Stromal cell of bone marrow (primary cell): ENCODE measurements at places on chromosomes 6 and 20.

DNA sequence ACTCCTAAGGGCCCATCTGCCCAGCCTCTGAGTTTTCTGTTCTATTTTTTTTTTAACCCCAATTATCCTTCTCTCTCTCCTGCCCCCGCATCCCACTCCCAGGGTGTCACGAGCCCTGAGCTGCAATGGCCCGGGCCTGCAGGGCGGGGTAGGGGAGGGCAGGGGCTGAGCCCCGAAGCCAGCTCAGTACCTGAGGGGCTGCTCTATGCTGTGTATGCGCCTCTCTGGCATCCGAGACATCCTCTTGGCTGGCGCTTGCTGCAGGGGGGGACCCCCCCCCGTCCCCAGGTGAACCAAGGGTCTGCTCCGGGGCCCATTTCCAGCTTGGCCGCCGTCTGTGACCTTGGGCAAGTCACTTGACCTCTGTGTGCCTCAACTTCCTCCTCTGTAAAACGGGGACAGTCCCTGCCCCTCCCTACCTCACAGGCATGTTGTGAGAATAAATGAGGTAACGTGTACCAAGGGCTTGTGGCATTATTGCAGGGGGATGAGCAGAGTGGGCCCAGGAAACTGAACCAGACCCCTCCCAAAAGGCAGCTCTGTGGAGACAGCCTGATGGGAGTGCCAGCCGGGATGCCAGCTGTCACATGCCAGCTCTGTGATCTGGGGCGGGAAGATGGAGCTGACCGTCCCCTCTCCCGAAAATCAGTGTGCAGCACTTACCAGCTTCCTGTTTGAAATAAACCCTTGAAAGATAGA is 13.0 kb upstream of the MYL9 start:
- DNase-seq = no peak

GRCh38 chr20:51661609-51662178 is 106.5 kb downstream of the ATP9A start:
- no peak for DNase-seq

DNA sequence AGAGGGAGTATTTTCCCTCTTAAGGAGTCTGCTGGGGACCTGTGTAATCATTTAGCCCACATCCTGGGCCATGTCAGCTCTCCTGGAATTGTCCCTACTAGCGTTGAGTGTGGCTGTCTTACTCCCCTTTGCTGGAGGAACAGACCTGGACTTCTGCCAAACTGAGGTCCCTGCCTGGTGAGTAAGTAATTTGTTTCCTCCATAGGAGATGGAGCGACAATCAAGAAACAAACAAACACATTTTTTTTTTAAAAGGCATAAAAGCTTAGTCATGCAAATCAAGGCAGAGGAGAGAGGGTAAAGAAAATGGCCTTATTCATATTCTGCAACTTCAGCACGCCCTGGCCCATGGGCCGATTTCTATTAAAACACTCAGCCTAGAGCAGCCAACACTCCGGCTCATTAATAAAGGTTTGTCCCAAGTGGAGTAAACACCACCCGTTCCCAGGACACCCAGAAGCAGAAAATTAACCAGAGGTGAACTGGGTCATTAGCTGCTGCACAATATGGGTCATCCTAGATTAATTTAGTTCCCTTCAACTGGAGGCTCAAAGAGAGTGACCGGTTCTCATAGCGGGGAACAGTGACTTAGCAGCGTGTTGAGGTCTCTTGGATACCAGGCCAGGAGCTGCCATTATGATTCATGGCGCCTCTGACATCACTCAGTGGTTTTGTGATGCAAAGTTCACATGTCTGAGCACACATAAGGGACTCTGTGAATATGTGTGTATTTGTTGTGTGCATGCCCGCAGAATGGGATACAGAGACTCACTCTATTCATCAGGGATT is 165.0 kb upstream of the SULF2 start:
- DNase-seq = no peak

GRCh38 chr6:71034563-71035345 is 77.9 kb upstream of the B3GAT2 start:
- no peak for DNase-seq

DNA sequence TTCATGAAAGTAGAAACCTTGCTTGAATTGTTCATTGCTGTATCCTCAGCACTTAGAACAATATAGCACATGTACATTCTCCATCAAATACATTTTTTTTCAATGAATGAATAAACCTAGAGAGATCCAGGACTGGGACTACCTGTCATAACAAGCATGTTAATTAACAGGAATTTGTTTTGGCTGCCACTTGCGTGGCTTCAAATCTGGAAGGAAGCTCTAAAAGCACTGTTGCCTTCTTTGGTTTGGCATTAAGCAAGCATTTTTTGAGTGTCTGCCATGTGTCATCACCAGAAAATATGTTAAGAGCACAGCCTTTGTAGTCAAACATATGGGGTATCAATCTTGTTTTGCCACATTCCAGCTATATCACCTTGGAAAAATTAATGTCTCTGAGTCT is 131.9 kb upstream of the BACH2 start:
- DNase-seq = no peak

DNA sequence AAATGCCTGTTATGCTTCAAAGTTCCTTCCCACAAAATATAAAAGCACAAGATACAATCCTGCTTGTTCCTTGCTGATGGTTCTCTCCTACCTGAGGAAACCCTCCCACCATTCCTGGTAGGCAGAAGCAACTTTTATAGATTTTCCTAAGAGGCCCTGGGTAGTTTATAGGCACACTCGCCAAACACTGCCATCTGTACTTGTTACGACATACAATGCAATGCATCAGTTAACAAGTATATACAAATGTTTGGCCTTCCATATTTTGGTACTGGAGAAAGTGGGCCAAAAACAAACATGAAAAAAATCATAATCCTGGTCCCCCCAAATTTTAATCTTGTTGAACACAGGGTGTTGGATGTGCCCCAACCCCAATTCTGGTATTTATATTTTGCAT is 16.6 kb downstream of the MCM9 start:
- no peak for DNase-seq

- DNase-seq = no peak
Measured at GRCh38 chr6:148566664-148567350, 180.0 kb upstream of the UST start.

GRCh38 chr6:150142097-150142669 is 661 bp upstream of the PPP1R14C start:
- peak; percentile 72 for DNase-seq

DNA sequence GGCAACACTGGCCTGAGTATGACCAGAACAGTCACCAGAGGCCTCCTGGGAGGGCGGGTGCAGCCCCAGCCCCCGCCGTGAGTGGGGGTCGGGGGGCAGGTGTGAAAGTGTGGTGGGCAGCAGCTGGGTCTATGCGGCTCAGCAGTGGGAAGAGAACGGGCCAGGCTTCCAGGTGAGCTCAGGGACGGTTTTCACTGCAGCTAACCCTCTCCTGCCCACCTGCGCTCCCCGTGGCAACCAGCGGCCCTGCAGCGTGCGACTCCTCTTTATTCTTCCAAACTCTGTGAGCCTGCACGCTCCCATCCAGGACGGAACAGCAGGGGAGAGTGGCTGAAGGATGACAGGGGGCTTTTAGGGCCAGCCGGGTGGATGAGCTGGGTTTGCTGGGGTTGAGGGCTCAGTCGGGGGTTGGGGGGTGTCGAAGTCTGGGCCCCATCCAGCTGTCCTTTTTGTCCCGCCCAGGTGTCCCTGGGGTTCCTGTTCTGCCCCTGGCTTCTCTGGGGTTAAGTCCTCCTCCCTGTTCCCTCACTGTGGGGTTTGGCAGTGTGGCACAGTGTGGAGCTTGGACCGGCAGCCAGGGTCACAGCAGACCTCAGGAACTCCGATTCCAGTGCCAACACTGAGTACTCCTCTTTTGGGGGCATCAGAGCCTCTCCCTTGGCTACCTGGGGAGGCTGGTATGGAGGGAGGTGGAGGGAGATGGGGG is 859 bp upstream of the BIRC7 start:
- no peak for DNase-seq

GRCh38 chr6:21710908-21711627 is 117.5 kb downstream of the SOX4 start:
- DNase-seq = no peak

DNA sequence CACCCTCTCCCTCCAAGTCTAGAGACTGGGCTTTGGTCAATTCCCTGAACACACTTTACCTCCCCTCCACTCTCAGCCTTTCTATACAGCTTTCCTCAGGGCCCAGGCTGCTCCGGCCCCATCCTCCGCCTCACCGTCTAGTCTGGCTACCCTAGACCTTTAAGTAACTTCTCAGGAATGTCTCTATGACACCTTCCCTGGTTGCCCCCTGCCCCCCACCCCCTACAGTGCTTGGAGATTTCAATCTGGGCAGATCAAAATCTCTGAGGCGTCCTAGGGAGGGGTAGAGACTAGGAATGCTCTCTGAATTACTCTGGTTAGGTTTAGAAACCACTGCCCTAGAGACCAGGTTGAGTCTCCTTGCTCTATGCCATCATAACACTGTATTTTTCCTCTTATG is 6.1 kb downstream of the UBE2J1 start:
- no peak for DNase-seq

- DNase-seq = no peak
Measured at GRCh38 chr6:34412643-34413214, 13.1 kb downstream of the RPS10 start.

GRCh38 chr6:147774856-147775255 is 266.4 kb downstream of the SAMD5 start:
- DNase-seq = no peak

DNA sequence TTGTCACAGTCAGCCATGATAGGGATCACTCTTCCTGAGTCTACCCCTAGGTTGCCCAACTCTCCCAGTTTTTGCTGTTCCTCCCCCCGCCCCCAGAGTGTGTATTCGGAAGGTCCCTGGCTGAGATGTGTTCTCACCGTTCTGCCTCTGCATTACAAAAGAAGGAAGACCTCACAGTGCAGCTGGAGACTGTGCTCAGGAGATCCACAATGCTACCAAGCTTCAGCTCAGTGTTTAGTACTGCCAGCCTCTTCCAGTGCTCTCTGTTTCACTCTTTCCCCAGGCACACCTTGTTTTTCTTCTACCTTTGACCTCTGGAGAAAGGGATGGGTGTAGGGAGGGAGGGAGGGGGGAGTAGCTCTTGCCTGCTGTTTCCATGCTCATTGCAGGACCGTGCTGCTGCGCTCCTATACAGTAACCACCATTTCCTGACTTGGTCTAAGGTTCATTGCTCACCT is 13.4 kb upstream of the MOCS1 start:
- no peak for DNase-seq

DNA sequence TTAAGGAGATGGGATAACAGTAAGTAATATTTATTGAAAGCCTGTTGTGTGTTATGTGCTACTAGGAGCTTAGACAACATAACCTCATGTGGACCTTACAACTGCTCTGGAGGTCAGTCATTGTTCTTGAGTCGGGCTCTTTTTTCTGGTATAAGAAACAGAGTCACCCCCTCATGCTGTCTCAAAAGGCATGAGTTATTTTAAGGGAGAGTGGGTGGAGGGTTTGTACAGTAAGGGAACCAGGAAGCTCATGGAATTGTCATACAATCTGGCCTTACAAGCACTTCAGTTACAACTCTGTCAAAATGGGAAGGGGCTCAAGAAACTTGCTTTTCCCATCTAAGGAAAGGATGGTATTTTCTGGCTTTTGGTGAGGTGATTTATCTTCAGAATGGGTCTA is 16.5 kb upstream of the DSE start:
- DNase-seq = no peak

GRCh38 chr6:149368065-149368464 is 32.0 kb upstream of the SUMO4 start:
- no peak for DNase-seq

- DNase-seq = no peak
Measured at GRCh38 chr6:128886706-128887105, 3.8 kb downstream of the LAMA2 start.

DNA sequence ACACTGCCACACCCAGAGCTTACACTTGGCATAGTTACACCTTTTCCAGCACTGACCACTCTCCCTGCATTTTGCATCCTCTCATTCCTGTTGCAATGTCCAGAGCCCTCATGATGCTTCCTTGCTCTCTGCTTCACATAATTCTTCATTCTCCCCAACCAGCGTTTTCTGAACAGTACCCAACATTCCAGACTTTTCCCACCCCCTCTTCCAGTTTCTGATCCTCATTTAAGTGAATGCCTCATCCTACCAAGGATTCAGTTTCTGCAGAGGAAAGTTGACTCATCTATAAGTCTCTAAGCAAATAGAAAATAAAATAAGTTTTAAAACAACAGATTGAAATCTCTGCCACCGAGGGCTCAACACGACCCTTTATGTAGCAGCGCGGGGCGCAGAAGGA is 321.3 kb upstream of the TCF21 start:
- peak; percentile 30 for DNase-seq

- no peak for DNase-seq
Measured at GRCh38 chr6:30327232-30327746, 562 bp downstream of the TRIM39 start.

DNA sequence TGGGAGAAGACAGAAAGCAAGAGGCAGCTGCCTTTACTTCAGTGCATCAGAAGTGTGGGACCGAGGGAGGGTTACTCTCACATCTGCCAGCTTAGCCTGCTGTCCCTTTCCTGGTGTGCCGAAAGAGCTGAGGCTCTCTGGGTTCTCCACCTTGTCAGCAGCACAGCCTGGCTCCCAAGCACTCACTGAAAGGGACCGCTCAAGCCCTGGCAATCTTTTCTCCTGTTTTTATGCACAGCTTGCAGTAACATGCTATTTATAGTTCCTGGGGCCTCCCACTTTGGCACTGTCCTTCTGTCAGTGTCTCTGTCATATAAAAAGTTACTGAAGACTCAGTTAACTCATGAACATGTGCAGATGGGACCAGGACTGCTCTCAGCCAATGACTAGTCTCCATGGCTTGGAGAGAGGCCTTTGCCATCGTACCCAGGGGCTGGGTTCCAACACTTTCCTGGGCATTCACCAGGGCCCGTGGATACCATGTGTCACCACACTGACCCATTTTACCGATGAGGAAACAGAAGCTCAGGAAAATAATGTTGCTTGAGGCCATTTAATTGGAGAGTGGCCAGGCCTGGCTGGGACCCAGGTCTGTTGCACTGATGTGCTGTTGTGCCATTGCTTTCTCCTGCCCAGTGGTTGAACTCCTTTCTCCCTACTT is 46.2 kb downstream of the PANK2 start:
- no peak for DNase-seq

DNA sequence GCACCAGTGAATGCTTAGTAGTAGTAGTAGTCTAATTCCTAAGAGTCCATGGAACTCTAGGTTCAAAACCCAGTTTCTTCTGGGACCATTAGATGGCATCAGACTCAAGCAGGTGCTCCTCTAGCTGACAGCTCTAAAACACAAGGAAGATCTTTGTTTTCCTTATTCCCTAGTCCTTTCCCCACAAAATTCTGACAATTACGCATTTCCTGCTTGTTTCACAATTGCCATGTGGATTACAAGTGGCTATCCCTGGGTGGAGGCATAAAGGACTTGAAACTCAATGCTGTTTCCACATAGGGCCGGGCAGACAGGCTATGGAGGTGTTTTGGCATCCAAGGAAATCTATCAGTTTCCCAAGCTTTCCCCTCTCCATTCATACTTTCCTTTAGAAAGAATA is 9.2 kb upstream of the HLA-DOB start:
- DNase-seq = peak; percentile 56

GRCh38 chr6:42158631-42159030 is 14.5 kb upstream of the GUCA1A start:
- no peak for DNase-seq

DNA sequence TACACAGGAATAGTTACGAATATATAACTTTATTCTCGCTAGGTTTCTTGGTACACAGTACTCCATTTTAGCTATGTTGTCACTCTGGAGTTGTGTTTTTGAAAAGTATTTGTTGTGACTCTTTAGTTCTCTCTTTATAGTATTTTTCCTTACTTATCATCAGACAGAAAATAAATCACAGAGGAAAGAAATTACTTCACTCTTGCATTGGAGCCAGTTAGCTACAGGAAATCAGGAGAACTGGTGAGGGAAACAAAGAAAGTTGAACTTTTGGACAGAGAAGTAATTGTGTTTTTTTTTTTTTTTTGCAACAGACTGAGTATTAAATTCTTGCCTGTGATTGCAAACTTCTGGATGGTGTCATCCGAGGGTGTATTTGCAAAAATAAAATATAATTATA is 33.9 kb downstream of the DSE start:
- no peak for DNase-seq
